Left lung (tissue), 14 donors: ENCODE measurements at places on chromosomes 3 and 15. TPM values are rescaled to one million over a fixed set of nuclear protein-coding genes. Genes with fewer than 3 reads are reported as not detected.

SLC28A2 gene
- polyA plus RNA-seq: 0.28 TPM

NR2E3 gene
- polyA plus RNA-seq: 0.54 TPM

CLDN1 gene
- 1.3 TPM for polyA plus RNA-seq

CCR3 gene
- polyA plus RNA-seq: 0.10 TPM

RPN1 gene
- polyA plus RNA-seq: 151 TPM

PLA2G4D gene
- polyA plus RNA-seq: 0.11 TPM

OXTR gene
- polyA plus RNA-seq: 1.6 TPM

SCAMP5 gene
- polyA plus RNA-seq: 31.3 TPM

NFKBIZ gene
- polyA plus RNA-seq: 19.2 TPM

- DNase-seq: no peak
These were observed 24.9 kb downstream of the SIAH2 start for GRCh38 chr3:150737874-150738679.

DNA sequence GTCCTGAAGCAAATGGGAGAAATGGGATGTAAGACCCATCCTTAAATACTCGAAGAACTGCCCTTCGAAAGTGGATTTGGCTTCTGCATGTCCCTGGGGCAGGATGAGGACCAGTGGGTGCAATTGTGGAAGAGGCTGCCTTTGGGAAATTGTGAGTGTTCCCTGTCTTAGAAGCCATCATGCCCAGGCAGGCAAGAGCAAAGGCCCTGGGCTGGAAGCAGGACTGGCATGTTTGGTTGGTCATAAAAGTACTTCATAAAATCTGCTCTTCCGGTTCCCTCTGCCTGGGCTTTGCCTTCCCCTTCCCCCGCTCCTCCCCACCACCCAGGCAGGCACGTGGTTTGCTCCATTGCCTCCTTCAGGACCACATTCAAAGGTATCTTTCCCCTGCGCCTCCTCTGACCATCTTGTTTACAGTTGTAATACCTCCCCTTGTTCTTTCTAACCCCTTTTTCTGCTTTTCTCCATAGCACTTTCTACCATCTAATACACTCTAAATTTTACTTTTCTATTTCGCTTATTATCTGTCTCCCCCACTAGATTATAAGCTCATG lies 8.3 kb downstream of the MINAR1 start:
- no peak for DNase-seq

GRCh38 chr3:57274845-57275244 lies 17.6 kb downstream of the ASB14 start:
- no peak for DNase-seq

GRCh38 chr15:25238126-25238525 lies 200.7 kb downstream of the UBE3A start:
- no peak for DNase-seq

GRCh38 chr3:178518660-178519396 lies 17.4 kb upstream of the KCNMB2 start:
- DNase-seq: no peak

- no peak for DNase-seq
These were observed 26.2 kb upstream of the SLC35G2 start for GRCh38 chr3:136792556-136793330.

GRCh38 chr15:95630683-95631082 lies 699.8 kb upstream of the NR2F2 start:
- DNase-seq: no peak

DNA sequence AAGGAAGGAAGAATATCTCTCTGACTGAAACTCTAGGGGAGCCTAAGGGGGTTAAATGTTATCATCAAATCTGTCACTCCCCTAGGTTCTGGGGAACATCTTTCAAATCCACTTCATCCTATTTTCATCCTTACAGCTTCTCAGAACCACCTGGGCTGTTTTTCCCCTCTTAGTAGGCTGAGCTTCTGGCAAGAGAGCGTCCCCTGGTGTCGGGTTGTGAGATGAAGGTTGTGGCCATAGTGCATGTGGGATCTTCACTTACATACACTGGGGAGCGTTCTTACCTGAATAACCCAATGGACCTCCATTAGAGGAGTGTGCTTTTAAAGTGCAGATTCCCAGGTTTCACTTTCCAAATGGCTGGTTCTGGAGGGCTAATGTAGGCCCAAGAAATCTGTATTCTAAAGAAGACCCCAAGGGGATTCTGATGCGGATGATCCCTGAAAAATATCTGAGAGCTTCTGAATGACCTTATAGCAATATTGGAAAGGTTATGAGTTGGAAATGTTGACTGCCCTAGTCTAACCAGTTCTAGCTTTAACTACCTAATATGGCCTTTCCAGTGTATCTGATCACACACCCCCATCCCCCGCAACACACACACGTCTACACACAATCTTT lies 663.7 kb downstream of the AGBL1 start:
- peak; percentile 21 for DNase-seq

DNA sequence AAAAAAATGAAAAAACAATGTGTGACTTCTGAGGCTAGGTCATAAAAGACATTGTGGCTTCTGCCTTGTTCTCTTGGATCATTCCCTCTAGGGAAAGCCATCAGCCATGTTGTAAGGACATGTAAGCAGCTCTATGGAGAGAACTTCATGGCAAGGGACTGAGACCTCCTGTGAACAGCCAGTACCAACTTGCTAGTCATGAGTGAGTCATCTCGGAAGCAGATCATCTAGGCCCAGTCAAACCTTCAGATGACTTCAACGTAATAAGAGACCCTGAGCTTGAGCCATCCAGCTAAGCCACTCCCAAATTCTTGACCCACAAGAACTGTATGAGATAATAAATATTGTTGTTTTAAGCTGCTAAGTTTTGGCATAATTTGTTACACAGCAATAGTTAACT lies 4.9 kb downstream of the MON1A start:
- DNase-seq: no peak

GRCh38 chr15:34984889-34985630 lies 3.0 kb downstream of the ZNF770 start:
- DNase-seq: no peak

GRCh38 chr15:61327019-61327631 lies 98.0 kb upstream of the RORA start:
- peak; percentile 51 for DNase-seq

DNA sequence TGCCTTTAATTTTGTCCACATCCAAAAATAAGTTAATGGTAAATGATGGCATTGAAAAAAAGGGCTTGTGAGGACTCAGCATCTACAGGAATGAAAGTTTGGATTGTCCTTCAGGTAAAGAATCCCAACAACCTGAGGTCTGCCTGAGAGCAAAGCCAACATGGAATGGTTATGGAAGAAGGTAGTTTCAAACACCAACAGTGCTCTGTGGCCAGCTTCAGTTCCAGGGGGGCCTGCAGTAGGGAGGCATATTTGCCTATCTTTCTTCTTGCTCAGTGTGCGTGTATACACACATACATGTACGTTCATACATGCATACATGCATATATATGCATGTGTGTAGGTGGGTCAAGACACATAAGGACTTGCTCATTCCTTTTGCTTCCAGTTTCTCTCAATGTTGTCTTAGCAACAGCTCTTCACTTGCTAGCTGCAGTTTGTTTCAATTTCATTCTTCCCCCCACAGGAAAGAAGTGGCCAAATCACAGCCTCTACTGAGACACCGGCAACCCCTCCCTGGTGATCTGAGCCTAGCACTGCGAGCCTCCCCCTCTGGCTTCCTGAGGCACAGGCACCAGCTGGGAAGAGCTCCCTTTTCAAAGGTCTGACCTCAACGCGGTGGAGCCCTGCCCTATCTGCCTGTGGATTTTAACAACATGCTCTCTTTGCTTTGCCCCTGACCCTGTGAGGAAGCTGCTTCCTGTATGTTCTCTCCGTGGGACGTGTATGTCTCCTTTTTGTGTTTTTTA lies 146.2 kb downstream of the KLF13 start:
- DNase-seq: no peak

DNA sequence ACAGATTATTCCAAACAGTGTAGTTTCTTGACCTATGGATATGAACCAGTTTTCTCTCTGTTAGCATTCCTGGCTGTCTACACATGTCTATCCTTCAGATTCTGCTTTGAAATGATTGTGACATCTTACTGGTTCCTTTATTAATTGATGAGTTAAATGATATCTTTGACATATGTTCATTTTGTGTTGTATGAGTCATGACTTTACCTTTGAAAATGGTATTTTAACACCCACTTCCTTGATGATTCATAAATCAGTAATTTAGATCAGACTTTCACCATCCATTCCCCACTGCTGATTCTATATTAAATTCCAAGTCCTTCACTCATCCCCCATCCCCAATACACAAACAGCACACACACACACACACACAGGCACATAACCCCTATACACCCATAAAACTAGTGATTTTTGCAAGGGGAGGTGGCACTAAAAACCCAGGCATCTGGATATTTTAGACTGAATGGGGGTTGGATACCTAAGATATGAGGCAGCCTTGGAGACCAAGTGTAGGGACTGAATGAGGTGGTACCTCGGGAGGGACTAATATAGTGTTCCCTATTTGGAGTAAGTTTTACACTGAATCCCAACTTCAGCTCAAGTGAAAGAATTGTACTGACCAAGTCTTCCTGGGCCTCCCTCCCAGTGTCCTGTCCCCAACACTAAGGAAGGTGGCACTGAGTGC lies 9.7 kb downstream of the CCK start:
- no peak for DNase-seq
